ENCODE measurements at places on chromosomes 2 and 18.

GRCh38 chr2:216214768-216215167 lies 105.6 kb downstream of the XRCC5 start:
- peaks cover 53% of the 10 kb centered on the region for H3K4me1 ChIP-seq
- H3K36me3 ChIP-seq, result peaks cover 39% of the 10 kb centered on the region
- H3K27ac ChIP-seq, result no peak overlapping the region
- H3K4me3 ChIP-seq, result no peak overlapping the region

- no peaks in the 10 kb centered on the region for H3K4me1 ChIP-seq
- H3K27ac ChIP-seq, result no peak overlapping the region
- no peak for DNase-seq
Measured at GRCh38 chr2:70686577-70687460, 81.2 kb downstream of the ADD2 start.

- H3K4me1 ChIP-seq, result no peaks in the 10 kb centered on the region
- no peaks in the 10 kb centered on the region for H3K36me3 ChIP-seq
- H3K4me3 ChIP-seq, result no peak overlapping the region
- H3K27ac ChIP-seq, result no peak overlapping the region
Measured at GRCh38 chr2:217843324-217843723, 159.5 kb downstream of the TNS1 start.

DNA sequence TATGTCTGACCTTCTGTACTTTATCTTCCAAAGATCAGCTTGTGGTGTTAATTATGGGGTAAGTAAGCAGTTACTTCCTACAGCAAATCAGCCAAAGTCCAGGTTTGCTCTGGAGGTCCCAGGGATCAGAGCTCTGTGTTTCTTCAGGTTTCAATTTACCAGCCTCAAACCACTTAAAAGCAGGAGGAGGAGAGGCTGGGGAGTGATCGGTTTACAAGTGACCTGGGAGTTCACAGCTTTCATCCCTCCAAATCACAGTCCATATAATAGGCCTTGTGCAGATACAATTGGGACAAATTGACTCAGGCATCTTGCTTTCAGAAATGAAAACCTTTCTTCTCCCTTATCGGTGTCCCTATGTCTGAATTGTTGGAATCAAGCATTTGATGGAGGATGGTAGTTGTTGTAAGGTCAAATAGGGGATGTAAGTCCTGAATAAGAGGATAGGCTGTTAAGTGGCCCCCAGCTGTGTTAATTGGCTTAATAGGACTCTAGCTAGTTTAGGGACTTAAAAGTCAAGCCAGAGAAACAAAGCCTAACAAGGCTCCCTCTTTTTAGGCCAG lies 188.0 kb upstream of the NT5C1B start:
- no peaks in the 10 kb centered on the region for H3K4me1 ChIP-seq
- no peaks in the 10 kb centered on the region for H3K27me3 ChIP-seq
- no peak overlapping the region for H3K27ac ChIP-seq
- DNase-seq, result no peak
- H3K4me3 ChIP-seq, result no peak overlapping the region
- no peaks in the 10 kb centered on the region for H3K36me3 ChIP-seq

- peaks cover 26% of the 10 kb centered on the region for H3K4me1 ChIP-seq
- DNase-seq, result no peak
- no peaks in the 10 kb centered on the region for H3K36me3 ChIP-seq
- no peak overlapping the region for H3K27ac ChIP-seq
- no peaks in the 10 kb centered on the region for H3K27me3 ChIP-seq
Measured at GRCh38 chr18:26457611-26458353, 90.6 kb downstream of the KCTD1 start.
